ENCODE measurements at places on chromosomes 3 and 15. TPM values are rescaled to one million over a fixed set of nuclear protein-coding genes. Genes with fewer than 3 reads are reported as not detected.

DNA sequence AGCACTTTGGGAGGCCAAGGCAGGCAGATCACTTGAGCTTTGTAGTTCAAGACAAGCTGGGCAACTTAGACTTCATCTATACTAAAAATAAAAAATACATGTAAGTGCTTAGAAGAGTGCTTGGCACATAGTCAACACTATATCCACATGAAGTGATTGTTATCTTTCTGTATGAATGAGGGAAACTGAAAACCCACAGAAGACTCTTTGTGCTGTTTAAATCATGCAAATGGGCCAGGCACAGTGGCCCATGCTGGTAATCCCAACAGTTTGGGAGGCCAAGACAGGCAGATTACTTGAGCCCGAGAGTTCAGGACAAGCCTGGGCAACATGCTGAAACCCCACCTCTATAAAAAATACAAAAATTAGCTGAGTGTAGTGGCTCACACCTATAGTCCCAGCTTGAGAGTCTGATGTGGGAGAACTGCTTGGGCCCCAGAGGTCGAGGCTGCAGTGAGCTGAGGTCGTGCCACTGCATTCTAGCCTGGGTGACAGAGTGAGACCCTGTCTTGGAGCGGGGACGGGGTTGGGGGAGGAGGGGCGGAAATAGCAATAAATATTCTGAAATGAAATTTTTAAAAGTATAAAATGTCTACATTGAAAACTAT lies 129.7 kb downstream of the NR2E3 start:
- no peak for DNase-seq

DNA sequence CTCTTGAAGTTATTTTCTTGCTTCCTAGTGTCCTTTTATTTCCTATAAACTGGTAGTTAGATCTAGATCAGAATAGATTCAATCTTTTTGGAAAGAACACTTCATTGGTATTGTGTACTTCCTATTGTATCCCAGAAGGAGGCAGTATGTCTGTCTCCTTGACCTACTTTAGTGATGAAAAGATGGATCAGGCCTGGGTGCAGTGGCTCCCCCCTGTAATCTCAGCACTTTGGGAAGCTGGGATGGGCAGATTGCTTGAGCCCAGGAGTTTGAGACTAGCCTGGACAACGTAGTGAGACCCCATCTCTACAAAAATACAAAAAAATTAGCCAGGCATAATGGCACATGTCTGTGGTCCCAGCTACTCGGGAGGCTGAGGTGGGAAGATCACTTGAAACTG lies 12.0 kb downstream of the BSN start:
- DNase-seq = no peak

GRCh38 chr3:57596495-57597126 lies 533 bp downstream of the ARF4 start:
- peak; percentile 91 for DNase-seq

GRCh38 chr3:48118322-48118721 lies 69.9 kb downstream of the CDC25A start:
- DNase-seq = no peak

- DNase-seq = no peak
Observed at GRCh38 chr3:172142051-172142863, 102.9 kb downstream of the FNDC3B start.

DNA sequence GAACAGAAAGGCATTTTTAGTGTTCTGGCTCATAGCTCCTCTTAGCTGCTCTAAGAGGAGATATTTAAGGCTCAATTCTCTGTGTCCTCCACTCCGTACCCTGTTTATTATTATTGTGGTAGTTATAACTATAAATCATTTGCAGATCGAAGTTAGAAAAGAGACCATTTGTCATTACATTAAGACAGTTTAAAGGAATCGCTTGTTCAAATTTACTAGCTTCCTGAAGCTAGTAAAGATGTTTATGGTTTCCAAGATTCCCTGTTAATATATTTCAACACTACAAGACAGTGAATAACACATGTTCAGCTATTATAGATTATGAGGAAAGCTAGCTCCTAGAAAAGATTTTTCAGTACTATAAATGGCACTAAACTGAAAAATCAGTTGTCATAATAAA lies 12.6 kb downstream of the ATXN7 start:
- no peak for DNase-seq

DNA sequence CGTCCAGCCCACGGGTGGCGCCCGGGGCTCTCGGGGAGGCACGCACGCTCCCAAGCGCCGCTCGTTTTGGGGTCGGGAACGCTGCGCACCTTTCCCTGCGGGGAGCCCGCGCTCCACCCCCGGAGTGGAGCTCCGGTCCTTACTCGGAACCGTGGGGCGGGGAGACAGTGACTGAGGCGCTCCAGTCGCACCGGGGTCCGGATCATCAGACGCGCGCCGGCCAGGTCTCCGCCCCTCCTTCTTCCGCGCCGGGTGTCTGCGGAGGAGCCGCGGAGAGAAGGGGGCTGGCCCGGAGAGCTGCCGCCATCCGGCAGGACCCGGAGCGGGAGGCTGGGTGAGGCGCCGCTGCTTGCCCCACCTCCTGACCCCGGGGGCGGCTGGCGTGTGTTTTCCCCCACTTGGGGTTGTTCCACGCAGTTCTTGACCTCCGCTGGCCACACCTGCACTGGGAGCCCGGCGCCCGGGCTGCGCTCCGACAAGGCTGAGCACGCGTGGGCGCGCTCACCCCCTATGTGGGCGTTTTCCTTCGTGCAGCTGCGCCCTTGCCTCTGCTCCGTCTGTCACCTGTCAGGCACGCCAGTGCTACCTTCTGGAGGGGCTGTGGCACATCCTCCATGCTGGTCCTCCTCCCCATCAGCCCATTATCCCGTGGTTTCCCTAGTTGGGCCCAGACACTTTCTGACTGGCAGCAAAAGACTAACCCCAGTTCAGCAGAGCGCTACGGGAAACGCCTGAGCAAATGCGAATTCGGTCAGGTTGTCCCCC lies at the start of gene MCF2L2:
MCF2L2 (minus strand) TSS at position 173 of the 765 bp plus-strand sequence. CDS start 642 bp downstream, outside the sequence.
- peak; percentile 67 for DNase-seq

DNA sequence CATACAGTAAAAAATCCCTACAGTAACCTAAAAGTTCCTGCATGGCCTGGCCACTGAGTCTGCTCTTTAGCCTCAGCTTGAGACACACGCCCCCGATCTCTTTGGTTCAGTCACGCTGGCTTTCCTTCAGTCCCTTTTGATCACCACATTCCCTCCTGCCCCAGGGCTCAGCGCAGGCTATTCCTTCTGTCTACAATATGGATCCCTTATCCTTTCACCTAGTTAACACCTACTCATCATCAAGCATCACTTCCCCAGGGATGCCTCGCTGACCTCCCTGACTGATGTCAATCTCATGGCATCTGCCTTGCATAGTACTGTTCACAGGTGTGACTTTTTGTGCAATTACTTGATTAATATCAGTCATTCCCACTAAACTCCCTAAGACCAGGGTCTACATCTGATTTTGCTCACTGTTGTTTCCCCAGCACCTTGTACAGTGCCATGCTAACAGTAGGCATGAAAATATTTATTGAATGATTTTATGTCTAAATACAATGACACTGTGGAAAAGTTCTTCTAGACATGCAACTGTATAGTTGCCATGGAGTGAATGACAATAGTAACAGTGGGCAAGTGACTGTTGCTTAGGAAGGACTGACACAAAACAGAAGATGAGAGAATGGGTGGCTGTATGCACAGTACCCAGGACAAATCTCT lies at the start of gene SNTN:
SNTN (plus strand) TSS at position 610 of the 660 bp plus-strand sequence; CDS start at position 623, 13 bp downstream.
- DNase-seq = no peak

- peak; percentile 30 for DNase-seq
Observed at GRCh38 chr3:14404631-14405359, 2.4 kb downstream of the SLC6A6 start.

GRCh38 chr15:58678683-58679082 lies 70.8 kb downstream of the ADAM10 start:
- no peak for DNase-seq

DNA sequence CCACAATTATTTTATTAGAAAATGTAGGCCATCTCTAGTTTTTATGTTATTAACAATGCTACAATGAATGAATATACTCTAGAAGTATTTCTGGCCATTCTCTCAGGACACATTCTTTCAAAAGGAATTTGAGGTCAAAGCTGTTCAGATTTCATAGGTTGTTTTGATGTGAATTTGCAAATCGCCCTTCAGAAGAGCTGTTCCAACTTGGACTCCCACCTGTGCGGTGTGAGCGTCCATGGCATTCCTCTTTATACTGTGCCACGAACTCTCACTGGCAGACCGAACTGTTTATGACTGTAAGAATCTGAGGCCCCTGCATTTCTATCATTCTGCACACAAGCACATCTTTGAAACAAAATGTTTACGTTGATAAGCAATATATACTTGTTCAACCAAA lies 18.6 kb upstream of the SLC24A5 start:
- no peak for DNase-seq

THRB gene
- 5.3 TPM for polyA plus RNA-seq

SUCNR1 gene
- polyA plus RNA-seq = 0.45 TPM

ACTC1 gene
- 12,784 TPM for polyA plus RNA-seq

CD200R1 gene
- polyA plus RNA-seq = 0.14 TPM

RAP2B gene
- polyA plus RNA-seq = 1.9 TPM

PARP3 gene
- polyA plus RNA-seq = 10.3 TPM

MRPL3 gene
- 60.3 TPM for polyA plus RNA-seq

All from right cardiac atrium (tissue), 5 donors.